ENCODE measurements at places on chromosomes 16 and 17.

DNA sequence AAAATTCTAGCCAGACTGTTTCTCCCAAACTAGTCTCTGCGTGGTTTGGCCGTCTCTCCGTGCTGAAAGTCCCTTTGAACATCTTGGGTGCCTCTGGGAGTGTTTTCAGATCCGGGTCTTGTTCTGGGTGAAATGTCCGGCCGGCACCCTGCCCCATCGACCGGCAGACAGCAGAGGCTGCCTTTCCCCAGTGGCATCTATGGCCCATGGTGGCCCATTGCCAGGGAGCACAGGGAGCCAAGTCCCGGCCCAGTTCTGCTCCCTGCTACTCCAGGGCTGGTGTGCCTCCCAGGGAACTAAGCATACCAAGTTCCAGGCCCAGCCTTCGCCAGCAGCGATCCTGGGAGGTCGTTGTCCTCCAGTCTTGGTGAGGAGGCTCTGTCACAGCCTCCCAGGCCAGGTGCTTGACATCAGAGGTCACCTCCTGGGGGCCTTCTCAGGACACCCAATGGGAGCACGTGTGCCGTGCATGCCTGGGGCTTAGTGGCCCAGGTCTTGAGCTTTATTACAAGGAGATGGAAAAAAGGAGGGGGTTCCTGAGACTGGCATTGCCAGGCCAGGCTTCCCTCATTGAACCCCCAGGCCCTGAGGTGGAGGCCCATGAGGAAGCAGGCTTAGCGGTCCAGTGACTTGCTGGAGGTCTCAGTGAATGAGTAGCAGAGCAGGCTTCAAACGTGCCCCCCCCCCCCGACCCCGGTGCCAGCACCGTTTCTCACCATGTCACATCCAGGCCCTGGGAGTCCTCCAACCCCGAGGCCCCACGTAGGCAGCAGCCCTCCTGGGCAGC, 54.0 kb downstream of the PGS1 start:
- no peak for DNase-seq

GRCh38 chr17:29155227-29155965, 24.8 kb downstream of the MYO18A start:
- DNase-seq: peak; percentile 83

GRCh38 chr16:17177959-17178905, 292.5 kb downstream of the XYLT1 start:
- DNase-seq: no peak

DNA sequence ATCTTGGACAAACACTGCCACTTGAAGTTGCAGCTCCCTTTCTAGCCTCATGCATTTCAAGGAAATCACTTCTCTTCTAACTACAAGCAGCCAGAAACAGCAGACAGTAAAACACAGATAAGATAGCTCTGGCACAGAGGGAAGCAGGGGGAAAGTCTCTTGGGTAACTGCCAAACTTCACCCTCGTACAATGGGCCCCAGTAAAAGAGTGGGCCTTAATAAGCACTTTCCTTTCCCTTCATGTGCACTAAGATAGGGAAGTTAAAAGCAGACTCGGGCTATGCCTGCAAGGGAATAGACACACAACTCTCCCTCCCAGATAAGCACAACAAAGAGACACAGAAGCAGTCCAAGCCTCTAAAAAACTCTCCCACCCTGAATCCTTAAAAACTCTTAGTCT, 4.2 kb upstream of the KRTAP4-5 start:
- DNase-seq: peak; percentile 32

GRCh38 chr17:68435876-68436842, 21.1 kb downstream of the WIPI1 start:
- DNase-seq: peak; percentile 85

DNA sequence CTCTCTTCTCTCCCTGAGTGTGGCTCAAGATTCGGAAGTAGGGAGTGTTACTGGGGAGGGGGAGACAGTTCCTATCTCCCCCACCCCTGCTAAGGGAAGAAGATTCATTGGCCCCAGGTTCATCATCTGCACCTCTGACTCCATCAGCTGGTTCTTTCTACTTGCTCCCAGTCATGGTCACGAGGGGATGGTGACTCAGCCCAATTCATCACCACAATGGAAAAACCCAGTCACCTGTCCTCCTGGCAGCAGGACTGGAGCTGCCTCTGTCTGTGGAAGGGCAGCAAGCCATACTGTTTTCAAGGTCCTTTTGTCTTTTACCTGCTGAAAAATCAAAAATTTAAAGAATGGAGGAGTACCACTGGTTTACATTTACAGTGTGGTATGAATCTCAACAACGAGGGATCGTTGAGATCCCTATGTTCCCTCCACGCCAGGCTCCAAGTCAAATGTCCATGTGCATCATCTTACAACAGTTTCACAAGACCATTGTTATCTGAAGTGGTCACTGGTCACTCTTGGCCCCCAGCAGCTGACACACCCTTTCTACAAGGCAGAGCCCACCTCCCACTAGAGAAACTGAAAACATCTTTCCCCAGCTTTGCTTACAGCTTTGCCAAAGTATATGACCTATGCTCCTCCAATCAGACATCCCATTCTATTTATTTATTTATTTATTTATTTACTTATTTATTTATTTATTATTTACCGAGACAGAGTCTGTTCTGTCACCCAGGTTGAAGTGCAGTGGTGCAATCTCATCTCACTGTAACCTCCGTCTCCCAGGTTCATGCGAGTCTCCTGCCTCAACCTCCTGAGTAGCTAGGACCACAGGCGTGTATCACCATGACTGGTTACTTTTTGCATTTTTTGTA, 40.4 kb upstream of the NDRG4 start:
- peak; percentile 78 for DNase-seq

GRCh38 chr17:44155488-44155887, 13.8 kb downstream of the HROB start:
- no peak for DNase-seq

DNA sequence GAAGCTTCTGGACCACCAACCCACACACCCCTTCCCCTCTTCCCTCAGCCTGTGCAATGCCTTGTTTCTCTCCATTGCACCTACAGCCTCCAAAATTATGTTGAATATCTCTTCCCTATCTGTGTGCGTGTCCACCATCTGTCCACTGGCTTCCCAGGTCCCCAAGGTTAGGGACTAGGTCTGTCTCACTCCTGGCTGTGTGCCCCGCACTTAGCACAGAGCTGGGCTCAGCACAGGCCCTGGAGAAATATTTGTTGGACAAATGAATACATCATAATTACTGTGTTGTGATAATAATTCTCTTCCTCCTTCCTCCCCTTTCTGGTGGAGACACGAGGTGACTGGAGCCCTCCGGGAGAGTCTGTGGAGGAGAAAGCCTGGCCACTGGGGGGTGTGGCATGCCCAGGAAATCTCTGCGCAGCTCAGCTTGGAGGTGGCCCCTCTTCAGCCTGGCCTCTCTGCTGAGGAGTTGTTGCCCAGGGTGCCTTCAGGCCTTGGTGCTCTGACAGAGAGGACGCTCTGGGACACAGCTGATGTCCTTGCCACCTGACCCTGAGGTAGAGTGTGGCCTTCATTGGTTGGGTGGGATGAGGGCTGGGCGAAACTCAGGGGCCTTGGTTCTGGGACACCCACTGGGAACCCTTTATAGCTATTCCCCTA, 3.3 kb upstream of the BRD7 start:
- no peak for DNase-seq

DNA sequence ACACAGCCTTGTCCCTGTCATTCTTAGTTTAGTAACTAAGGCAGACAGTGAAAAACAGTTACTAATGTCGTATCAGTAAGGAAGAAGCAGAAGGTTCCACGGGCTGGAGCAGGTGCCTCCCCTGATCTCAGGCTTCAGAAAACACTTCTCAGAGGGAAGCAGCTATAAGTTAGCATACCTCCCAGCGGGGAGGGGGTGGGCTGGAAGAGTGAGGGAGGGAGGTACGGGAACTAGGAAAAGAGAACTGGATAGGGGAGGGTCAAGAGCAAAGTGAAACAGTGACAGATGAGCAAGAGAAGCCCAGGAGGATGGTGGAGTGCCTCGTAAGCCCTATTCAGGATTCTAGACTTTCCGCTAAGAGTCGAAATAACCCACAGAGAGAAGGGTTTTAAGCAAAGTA, 186.3 kb upstream of the XYLT1 start:
- no peak for DNase-seq

DNA sequence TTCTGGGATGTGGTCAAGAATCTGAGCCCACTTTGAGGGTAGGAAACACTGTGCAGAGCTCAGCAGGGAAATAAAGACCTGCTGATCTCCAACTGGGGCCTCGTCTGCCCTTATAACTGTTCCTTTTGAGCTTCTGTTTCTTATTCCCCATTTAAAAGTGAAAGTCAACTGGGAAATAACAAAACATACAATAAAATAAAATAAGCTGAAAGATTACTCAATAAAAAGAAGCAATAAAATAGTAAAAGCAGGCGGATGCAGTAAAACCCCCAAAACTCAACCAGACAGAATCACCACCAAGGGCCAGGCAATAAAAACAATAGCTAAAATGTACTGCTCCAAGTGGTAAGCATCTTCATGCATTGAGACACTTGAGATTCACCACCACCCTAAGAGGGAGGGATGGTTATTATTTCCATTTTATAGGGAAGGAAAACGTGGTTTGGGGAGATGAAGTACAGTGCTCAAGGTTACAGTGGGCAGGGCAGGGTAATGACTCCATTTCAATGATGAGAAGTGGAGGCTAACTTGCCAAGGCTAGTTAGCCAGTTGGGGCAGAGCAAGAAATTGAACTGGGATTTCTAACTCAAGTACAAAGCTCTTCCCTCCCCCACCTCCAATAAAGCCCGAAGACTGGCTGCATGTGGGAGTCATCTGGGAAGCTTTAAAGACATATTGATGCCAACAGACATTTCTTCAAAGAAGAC, 6.4 kb upstream of the SPACA3 start:
- DNase-seq: no peak

DNA sequence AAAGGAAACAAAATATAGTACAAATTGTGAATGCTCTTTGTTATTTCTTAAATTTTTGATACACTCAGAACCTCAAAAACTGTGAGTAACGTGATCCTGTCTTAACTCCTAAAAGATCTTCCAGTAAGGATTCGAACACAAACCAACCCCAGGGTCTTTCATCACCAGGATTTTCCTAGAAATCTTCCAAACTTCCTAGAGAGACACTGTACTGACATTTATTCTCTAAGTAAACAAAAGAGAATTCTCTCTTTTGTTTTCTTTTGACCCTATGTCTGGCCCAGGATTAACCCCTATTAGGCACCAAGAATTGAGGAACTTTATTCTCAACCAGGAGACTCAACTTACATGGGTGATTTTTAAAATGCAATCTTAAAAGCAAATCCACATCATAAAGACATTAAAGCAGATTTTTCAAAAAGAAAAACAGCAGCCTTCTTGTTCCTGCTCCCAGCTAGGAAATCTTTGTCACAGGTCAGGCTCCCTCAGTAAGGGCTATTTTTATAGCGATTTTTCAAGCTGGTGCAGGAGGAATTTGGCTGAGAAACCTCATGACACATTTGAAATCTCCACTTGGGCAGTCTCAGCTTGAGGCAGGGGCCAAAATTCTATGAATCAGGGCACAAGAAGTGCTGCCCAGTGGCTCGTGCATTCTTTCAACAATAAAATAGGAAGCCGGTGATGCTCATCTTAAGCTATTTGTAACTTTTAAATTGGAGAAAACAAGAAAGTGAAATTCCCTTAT, 6.2 kb upstream of the SMG1 start:
- no peak for DNase-seq

GRCh38 chr17:17681187-17681743, at the start of gene RAI1:
Gene RAI1 (plus strand): TSS chr17:17681458. CDS start chr17:17792949, 111,491 bp downstream.
- DNase-seq: peak; percentile 92

GRCh38 chr17:80919331-80920311, 72.0 kb upstream of the CHMP6 start:
- no peak for DNase-seq

- DNase-seq: no peak
Observed at GRCh38 chr17:32103476-32104113, 38.7 kb upstream of the RHOT1 start.

DNA sequence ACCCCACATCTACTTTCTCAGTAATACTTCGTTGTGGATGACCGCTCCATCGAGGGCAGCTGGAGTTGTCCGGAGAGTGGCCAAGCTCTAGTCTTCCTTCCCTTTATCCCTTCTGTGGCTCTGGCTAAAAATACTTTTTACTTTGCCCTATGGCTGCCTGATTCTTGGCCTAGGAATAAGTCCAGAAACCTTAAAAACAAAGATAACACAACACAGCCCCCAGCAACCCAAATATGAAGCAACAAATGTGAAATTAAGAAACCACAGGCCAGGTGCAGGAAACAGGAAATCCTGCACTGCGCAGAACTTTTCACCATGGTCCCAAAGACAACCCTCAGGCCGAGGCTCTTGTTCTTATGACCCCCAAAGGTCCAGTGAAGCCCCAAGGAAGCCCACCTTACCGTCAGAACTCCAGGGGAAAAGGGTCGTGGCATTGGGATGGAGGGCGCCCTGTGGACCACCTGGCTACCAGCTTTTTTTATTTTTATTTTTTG, 26.0 kb downstream of the TK2 start:
- DNase-seq: no peak
